Inflammatory macrophage treated with lipopolysaccharide for 1 hour (primary cell): ENCODE measurements at places on chromosomes 3 and 15.

GRCh38 chr3:177959188-177959587, 577.0 kb upstream of the KCNMB2 start:
- no peak for DNase-seq

DNA sequence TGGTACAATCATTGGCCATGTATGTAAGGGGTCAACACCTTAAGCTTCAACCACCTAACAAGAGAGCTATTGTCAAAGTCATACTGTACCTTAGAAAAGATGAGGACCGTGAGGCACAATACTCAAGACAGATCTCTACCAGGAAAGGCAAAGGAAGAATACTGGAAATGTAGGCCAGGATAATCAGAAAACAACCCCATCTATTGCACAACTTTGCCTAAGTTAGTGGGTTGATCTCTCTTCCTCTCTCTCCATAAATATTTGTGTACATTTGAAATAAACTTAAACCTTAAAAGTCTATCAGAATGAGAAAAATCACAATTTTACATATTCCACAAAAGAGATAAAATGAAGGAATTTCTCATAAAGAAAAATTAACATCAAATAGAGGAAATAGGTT, 556.9 kb downstream of the MECOM start:
- DNase-seq = no peak

DNA sequence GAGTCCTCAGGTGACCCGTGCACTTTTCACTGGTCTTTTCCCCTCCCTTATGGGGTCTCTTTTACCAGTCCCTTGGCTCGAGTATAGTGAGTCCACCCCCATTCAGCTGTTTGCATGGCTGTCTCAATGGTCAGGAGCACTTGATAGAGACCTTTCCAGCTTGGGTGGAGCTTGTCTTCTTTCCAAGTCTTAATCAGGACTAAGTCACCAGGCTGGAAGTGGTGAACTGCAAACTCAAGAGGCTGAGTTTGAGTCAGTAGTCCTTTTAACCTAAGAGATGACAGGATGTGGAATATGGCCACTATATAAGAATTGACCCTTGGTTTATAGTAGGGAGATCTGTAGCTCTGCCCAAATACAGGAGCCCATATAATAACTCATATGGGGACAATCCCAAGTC, 279.7 kb downstream of the PYDC2 start:
- DNase-seq = no peak

DNA sequence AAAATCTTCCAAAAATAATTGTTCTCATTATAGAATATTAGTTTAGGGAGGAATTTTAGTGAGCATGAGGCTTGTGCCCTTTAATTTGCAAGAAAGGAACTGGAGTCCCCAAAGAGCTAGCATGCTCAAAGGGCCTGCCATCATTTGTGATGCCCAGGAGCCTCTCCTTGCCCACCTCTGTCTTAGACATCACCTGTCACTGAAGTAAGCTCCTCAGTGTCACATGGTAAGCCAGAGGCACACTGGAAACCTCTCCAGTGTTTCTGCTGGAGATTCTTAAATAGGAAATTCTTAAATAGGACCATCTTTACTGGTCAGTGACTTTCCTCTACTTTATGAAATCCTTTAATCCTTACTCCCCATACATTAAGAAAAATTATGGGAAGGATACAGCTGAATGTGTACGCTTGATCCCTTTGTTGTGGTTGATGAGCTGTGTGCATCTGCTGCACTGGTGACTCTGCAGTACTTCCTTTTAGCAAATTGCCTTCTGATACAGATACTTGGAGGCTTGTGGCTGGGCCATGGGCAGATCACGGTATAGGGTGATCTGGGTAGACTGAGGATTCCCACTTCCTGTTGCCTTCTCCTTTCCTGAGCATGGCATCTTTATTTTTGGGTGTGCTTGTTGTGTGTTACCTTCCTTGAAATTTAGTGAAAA, 197.4 kb downstream of the KLHL25 start:
- DNase-seq = no peak

- no peak for DNase-seq
Measured at GRCh38 chr3:139652561-139652960, 25.2 kb downstream of the NMNAT3 start.
